ENCODE measurements at places on chromosomes 3 and 15. TPM values are rescaled to one million over a fixed set of nuclear protein-coding genes. Genes with fewer than 3 reads are reported as not detected.

PRR20G gene
- not detected for total RNA-seq

- no peak for DNase-seq
Measured at GRCh38 chr3:123365450-123366143, 83.3 kb downstream of the ADCY5 start.

DNA sequence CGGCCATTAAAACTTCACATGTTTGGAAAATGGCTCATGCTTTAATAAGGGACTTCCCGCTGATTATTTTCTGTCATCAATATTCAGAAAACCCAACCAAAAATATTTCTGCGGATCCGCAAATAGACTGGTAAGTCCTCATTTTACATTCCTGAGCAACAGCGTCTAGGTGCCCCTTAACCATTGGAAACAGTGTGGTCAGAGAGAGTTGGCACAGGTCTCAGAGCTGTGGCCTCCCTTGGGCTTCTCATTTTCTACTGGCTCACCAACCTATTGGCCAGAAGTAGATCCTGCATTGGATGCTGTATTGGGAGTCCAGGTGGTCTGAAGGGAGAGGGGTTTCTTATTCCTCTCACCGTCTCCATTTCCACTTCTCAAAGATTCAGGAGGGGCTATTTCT is 348.1 kb upstream of the DCBLD2 start:
- DNase-seq: no peak

MED12L gene
- 6.1 TPM for total RNA-seq

GRCh38 chr3:188942191-188942590 is 229.6 kb upstream of the TPRG1 start:
- DNase-seq: no peak

- DNase-seq: no peak
Measured at GRCh38 chr15:49669288-49669687, 48.4 kb downstream of the DTWD1 start.

GRCh38 chr15:68313501-68314410 is 36.2 kb downstream of the FEM1B start:
- no peak for DNase-seq

DNA sequence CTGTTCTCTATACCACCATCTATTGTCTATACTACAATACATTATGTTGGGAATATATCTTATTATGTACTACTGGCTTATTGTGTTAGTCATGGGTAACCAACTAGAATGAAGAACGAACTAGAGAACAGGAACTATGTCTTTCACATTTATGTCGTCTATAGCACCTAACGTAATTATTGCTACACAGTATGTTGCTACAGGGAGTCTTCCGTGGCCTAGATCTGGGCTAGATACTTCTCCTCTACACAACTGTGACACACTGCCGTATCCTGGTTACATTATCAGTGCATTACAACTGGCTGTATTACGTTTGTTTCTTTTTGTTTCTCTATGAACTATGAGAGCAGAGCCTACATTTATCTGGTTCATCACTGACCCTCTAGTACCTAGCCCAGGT is 34.0 kb downstream of the SCG5 start:
- no peak for DNase-seq

P2RY13 gene
- total RNA-seq: 1.6 TPM

DNA sequence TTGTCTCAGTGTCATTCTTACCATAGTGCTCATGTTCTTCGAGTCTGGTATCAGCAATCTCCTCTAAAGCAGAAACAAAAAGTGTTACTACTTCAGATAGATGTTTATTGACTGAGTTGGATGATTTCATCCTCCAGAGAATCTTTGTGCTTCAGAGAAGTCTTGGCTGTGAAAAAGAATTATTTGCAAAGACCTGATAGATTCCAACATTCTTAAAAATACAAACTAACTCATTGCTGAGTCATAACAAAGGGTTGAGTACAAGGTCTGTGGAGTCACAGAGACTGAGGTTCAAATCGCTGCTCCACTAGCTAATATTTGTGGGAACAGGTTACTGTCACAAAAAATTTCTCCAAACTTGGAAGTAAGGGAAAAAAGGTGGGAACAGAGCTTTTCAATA is 9.0 kb upstream of the STRIT1 start:
- no peak for DNase-seq

DNA sequence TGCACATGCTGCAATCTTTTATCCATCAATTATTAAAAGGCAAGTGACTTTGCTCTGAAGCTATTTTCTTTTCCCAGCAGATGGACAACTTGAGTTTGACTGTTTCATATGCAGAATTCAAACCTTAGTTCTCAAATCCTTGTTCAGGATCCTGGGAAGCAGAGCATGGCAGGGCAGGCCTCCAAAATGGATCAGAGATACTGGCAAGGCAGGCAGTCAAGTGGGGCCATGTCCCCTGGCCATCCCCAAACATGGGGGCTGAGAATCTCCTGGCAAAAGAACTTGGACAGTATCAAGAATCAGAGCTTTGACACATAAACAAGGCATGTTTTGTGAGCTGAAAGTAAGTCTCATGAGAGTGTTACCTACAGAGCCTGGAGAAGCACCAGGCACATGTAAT is 122.9 kb upstream of the CTNNB1 start:
- no peak for DNase-seq

CLDN16 gene
- total RNA-seq: 1.6 TPM

GRCh38 chr3:10188804-10189556 is 24.3 kb downstream of the IRAK2 start:
- DNase-seq: no peak

- DNase-seq: peak; percentile 12
Measured at GRCh38 chr15:42273900-42274701, 868 bp upstream of the TMEM87A start.

- DNase-seq: no peak
Measured at GRCh38 chr15:46394463-46394862, 759.6 kb downstream of the SQOR start.

LRTM1 gene
- not detected for total RNA-seq

GRCh38 chr3:178948546-178948945 is 123.1 kb downstream of the ZMAT3 start:
- DNase-seq: no peak

GRCh38 chr3:179811321-179812095 is 158.7 kb downstream of the USP13 start:
- peak; percentile 6 for DNase-seq

GOLGA8O gene
- under 0.01 TPM for total RNA-seq

GRCh38 chr15:57751177-57751800 is 44.8 kb downstream of the POLR2M start:
- DNase-seq: peak; percentile 54

GRCh38 chr3:2261747-2262146 is 163.1 kb downstream of the CNTN4 start:
- no peak for DNase-seq

- DNase-seq: no peak
Measured at GRCh38 chr3:135238871-135239614, 444.0 kb downstream of the EPHB1 start.

DNA sequence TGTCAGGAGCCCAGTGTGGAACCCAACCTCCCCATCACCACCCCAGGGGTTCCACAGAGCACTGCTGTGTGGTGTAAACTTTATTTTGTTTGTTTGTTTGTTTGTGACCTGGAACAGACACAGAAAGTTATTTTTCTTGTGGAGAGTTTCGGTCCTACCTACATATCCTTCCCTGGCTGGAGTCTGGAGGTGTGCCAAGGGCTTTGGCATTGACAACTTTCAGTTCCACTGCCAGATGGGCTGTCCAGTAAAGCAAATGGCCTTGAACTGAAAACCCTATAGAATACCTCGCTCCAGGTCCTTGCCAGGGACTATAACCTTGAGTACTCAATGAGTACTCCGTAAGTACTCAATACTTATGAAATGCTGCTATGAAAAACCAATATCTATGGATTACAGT is 103.5 kb downstream of the MITF start:
- DNase-seq: no peak

GRCh38 chr15:27993544-27993943 is 105.6 kb downstream of the OCA2 start:
- DNase-seq: no peak

ISY1 gene
- 13.9 TPM for total RNA-seq

HYKK gene
- total RNA-seq: 0.41 TPM

POLQ gene
- 1.2 TPM for total RNA-seq

DNA sequence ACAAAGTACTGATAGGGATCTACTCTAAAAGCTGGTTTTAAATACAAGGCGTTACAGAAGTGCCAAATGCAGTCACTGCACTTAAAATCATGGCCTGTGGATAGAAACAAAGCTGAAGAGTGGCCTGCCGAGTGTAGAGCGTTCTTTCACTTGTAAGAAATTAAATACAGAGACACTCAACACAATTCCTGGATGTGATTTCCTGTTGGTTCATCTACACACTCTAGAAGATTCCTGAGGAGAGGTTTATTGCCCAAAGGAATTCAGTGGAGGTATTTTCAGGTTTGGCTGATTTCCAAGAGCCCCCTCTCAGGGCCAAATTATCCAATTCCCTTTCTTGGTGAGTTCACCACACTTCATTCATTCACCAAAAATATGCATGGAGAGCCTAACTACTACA is 200.3 kb upstream of the IL12A start:
- DNase-seq: no peak

SLC26A6 gene
- 4.1 TPM for total RNA-seq

GRCh38 chr3:123880998-123881561 is 3.1 kb downstream of the MYLK start:
- DNase-seq: peak; percentile 23

ITGA11 gene
- total RNA-seq: 2.0 TPM

GRCh38 chr3:4021162-4021561 is 221.9 kb downstream of the LRRN1 start:
- DNase-seq: no peak

DNA sequence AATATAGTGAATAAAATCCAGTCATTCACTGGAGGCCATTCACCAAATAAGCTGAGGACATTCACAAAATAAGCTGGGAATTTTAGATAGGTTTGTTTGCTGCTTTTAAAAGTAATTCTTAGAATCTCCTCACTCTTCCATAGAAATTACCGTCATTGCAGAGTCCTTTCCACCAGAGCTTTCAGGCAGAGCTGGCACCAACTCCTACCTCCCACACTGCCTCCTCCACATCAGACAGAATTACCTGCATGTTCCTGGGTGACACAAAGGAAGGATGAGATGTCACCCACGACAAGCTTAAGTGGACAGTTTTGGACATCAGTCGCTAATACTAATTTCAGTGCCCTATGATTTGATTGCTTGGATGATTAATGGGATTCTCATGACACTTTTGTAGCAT is 1113.2 kb downstream of the IGSF11 start:
- no peak for DNase-seq

CHRFAM7A gene
- 2.0 TPM for total RNA-seq

TRPM1 gene
- not detected for total RNA-seq

PCBP4 gene
- total RNA-seq: 45.7 TPM

GRCh38 chr3:81302045-81302444 is 459.4 kb downstream of the GBE1 start:
- peak; percentile 10 for DNase-seq

- DNase-seq: no peak
Measured at GRCh38 chr3:15682561-15683185, 81.1 kb downstream of the BTD start.

B3GALNT1 gene
- total RNA-seq: 152 TPM

- DNase-seq: no peak
Measured at GRCh38 chr3:46893146-46893748, 15.7 kb downstream of the PTH1R start.

GRCh38 chr3:159987291-159987711 is 1.3 kb upstream of the IL12A start:
- no peak for DNase-seq

AGBL1 gene
- 1.2 TPM for total RNA-seq

- DNase-seq: no peak
Measured at GRCh38 chr3:30221619-30222018, 384.8 kb upstream of the TGFBR2 start.

DNA sequence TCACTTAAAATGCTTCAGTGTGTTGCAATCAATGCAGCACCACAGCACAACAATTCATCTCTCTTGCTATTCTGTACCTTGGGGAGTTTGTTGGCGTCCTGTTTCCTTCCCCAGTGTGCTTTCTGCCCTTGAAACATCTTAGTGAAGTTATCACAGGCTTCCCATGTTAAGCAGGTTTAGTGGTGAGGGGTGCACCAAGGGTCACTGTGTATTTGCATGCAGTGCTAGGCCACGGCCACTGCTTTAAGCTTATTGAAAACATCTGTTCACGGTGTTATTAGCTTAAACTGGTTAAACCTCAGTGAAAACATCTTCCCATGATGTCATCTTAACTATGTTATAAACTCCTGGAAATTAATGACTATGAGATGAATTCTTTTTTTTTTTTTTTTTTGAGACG is 217.3 kb upstream of the GOLIM4 start:
- no peak for DNase-seq

DNA sequence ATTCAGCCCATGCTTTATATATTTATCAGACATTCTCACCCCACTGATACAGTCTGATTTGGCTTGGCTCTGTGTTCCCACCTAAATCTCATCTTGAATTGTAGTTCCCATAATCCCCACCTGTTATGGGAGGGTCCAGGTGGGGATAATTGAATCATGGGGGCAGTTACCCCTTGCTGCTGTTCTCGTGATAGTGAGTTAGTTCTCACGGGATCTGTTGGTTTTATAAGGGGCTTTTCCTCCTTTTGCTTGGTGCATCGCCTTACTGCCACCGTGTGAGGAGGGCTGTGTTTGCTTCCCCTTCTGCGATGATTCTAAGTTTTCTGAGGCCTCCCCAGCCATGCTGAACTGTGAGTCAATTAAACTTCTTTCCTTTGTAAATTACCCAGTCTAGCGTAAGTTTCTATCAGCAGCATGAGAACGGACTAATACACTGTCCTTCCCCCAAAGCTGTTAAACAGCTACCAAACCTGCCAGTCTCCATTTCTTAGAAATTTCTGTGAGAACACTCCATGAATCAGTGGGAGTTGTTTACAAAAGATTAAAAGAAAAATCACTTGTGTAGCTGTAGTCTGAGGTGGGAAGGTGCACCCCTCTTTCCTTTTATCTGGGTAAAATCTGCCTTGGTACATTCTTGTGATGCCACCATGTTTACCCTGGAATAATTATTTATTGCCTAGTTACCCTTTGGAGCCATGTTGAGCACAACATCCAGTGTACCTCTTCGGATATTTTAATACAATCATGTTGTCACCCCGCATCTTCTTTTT is 160.5 kb downstream of the THSD4 start:
- no peak for DNase-seq
